ENCODE measurements at places on chromosomes 3 and 15.

- DNase-seq: no peak
Observed at GRCh38 chr3:140421884-140422283, 256.0 kb upstream of the TRIM42 start.

DNA sequence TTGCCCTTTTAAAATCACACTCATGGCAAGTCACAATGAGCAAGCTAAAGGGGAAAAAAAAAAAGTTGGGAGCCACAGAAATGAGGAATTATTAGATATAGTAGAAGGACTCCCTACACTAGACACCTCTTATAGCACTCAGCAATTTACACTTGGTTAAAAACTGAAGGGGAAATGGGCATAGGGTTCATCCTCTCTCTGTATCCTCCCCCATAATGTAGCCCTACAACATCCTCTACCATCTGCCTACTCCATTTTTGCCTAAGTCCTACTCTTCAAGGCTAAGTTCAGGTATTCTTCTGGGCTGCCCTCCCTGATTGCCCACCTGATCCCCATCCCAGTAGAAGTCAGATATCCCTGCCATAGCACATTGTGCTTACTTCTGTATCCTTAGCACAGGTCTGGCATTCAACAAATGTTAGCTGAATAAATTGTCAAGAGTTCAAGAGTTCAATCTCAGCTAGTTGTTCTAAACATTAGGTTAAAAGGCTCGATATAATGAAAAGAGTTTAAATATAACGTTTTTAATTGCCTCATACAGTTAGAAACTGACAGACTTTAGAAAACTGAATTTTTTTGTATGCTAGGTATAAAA lies 14.5 kb downstream of the SETD2 start:
- no peak for DNase-seq

GRCh38 chr3:190811775-190812480 lies 50.6 kb downstream of the GMNC start:
- peak; percentile 66 for DNase-seq

DNA sequence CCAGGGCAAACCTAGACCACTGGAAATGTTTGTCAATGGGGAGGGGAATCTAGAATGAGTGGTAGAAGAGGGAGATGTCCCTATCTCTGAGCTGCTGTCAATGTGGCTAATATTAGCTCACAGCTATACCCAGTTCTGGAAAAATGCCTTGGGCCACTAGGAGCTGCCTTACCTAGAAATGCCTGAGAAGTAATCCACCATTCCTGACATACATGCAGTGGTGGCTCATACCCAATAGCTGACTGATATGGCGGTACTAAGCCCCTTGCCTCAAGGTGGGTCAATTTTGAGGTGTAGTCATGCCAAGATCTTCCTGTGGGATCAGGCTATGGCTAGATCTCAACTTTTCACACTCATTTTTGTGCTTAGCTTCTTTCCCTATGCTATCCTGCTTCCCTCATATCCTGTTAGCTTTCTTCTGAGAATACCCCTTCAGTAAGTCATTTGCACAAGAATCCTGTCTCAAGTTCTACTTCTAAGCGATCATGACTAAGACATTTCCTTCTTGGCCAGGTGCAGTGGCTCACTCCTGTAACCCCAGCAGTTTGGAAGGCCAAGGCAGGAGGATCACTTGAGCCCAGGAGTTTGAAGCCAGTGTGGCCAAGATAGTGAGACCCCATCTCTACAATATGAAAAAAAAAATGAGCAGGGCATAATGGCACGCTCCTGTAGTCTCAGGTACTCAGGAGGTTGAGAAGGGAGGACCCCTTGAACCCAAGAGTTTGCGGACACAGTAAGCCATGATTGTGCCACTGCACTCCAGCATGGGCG lies 49.1 kb upstream of the RFX7 start:
- no peak for DNase-seq

- peak; percentile 78 for DNase-seq
Observed at GRCh38 chr3:11059090-11059798, 66.7 kb downstream of the SLC6A1 start.

DNA sequence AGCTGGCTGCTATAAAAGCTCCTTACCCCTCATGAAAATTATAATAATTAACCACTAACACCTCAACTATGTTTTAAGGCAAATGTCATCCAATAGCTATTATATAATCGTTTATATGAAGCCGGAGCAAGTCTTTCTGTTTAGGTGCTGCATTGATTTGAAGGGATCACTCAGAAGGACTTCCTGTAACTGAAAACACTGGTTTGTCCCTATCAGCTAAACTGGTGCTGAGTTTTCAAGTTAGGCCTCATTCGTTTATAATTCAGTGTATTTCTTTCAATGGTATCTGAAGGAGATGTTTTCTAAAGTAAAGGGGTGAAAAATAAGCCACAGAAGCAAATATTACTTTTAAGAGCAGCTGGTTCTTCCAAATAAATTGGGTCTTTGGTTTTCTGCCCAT lies 14.2 kb downstream of the MEIS2 start:
- DNase-seq: no peak

DNA sequence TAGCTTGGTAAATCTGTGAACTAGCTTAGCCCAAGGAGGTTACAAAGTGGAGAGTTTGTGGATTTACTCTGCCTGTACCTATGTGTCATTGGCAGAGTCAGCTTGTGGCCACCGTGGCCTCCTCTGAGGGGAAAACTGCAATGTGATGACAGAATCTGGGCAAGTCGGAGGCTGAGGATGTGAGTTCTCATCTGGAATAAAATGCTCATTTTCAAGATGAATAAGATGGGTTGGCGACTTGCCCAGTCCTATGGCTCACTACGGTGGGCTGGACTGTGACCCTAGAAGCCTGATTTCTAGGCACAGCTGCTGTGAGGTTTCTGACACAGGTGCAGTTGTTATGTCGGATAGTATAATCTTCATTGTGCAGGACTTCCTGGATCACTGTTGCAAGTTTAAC lies 83.7 kb downstream of the ETV5 start:
- DNase-seq: no peak

DNA sequence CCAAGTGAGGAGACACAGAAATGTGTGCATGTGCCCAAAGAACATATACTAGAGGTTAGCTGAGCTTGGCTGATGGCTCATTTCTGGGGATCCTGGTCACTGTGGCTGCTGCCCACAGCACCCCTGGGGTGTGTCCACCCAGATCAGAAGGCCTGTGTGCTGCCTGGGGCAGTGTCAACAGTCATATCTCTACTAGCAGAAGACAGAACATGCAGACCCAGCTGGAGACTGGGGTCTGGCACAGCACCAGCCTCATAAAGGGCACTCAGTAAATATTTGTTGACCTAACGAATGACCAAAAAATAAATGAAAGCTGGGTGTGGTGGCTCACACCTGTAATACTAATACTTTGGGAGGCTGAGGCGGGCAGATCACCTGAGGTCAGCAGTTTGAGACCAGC lies 16.4 kb downstream of the CHRNA3 start:
- DNase-seq: no peak

- no peak for DNase-seq
Observed at GRCh38 chr3:137769322-137770065, 5.4 kb downstream of the SOX14 start.

GRCh38 chr15:75456710-75457109 lies 5.2 kb upstream of the SIN3A start:
- DNase-seq: no peak

DNA sequence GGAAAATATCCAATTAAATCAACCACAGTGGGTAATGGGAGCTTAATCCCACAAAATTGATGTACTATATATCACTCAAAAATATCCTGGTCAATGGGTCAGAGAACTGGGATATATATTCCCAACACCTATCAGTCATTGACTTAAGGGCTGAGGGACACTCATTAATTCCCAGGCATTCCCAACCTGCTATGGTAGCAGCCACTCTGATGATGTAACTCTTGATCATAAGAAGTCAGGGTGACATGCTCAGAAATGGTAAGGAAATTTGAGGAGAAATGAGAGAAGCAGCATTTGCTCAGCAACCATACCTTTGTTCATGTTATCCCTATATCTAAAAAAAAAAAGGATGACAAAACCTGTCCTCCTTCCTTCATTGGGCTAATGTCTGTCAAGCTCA lies 3.1 kb upstream of the PLOD2 start:
- DNase-seq: no peak

DNA sequence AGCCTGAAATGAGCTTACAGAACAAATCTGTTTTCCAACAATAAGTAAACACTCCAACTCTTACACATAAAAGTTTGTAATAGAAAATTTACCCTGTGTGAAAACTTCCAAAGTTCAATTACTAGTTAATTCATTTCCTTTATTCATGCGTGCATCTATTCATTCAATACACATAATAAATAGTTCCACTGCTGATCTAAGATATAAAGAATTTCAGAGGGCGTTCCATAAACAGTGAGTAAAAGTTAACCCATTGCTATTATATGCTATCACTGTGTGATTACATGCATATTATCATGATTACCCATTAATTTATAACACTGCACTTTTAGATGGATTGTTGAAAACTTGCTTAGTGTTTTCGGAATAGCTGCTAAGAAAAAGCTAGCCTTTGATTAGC lies 36.2 kb upstream of the CFAP20DC start:
- no peak for DNase-seq

DNA sequence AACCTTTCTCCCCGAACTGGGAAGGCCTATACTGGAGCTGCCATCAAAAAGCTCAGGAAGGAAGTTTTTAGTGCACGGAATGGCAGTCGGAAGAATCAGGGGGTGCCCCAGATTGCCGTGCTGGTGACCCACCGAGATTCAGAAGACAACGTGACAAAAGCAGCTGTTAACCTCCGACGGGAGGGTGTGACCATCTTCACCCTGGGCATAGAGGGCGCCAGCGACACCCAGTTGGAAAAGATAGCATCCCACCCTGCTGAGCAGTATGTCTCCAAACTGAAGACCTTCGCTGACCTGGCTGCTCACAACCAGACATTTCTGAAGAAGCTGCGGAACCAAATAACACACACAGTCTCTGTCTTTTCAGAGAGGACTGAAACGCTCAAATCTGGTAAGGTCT lies 48.2 kb downstream of the COL6A6 start:
- DNase-seq: no peak

Measured in globus pallidus (tissue), 1 donor.